ENCODE measurements at places on chromosomes 3 and 15.

DNA sequence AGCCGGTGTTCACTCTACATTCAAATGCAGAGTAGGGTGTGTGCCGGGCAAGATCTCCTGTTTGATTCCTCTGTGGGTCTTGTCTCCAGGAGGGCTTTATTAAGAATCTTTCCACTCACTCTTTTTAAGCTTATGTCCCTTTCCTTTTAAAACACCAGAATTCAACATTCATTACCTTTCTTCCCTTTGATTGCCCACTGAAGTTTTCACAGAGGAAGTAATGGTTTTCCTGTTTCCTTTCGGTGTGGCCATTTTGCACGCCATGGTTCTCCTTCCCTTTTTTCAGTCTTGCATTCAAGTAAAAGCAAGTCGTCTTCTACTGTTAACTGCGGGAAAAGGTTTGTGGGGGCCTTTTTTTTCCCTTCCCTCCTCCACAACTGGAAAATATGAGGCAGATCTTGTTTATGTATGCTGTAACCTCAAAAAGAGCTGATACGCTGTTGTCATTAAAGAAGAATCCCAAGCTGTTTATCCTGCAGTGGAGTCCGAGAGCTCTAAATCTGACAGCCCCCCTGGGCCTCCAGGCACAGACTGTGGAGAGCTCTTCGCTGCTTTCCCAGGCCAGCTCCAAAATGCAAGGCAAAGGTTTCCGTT, 40.5 kb downstream of the FILIP1L start:
- DNase-seq: no peak

- no peak for DNase-seq
Measured at GRCh38 chr3:138800248-138800647, 34.5 kb downstream of the PIK3CB start.

GRCh38 chr3:142940472-142940871, 23.0 kb downstream of the PAQR9 start:
- DNase-seq: no peak

- no peak for DNase-seq
Measured at GRCh38 chr3:31531452-31531991, 1.2 kb upstream of the STT3B start.

DNA sequence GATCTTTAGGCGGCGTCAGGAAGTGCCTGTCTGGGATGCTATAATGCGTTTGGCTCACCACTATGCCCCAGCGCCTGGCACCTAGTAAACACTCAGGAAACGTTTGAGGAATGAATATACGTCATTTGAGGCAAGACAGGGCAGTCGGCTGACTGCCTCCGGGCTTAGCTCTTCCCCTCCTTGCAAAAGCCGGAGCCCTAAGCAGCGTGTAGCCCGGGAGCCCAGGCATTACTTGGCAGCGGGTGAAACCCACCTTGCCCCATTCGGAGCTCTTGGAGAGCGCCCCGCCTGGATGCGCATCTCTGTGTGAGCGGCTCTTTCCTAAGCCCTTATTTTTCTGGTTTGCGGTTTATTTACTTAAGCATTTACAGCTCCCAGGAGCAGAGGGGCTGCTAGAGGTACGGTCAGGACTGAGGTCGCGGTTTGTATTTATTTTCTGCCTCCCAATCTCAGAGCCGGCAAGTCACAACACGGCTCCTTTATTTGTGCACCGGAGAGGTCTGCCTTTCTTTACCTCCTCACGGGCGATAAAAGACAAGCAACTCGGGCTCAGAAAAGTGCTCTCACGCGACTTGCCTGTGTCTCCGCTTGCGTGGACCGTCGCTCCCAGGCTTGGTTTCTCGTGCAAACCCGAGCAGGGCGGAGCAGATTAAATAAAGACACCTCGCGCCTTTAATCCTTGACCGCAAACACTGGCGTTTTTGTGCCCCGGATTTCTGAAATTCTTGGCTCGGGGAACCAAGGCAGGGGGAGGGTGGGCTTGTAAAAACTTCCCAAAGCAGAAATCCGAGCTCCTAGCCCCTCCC, 737 bp upstream of the ITPR1 start:
- no peak for DNase-seq

DNA sequence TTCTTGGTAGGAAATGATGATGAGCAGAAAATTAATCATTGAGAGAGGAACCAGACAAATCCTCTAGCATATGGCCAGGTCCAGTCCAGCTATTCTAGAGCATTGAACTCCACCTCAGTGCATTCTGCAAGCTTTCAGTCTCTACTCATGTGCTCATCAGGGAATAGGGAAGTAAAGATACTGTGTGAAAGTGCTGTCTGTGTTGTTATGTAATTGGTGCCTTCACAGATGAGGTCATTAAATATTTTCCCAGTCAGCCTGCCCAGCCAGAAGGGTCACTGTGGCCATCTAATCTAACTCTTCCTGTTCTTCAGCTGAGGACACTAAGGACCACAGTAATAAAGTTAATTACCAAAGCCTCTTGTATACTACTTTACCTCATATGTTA, 28.2 kb downstream of the C3orf62 start:
- no peak for DNase-seq

DNA sequence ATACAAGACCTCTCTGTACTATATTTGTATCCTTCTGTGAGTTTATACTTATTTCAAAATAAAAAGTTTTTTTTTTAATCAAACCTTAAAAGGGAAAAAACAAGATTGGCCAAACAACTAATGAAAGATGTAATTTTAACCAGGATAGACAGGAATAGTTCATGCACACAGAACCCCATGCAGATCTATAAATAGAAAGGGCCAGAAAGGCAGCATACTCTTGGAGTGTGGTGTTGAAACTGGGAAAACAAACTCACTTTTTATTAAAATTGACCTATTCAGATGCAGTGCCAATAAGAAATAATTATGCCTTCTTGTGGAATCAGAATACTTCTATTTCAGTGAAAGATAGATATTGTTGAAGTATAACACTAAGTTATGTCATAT, 204.6 kb downstream of the PLCL2 start:
- no peak for DNase-seq

DNA sequence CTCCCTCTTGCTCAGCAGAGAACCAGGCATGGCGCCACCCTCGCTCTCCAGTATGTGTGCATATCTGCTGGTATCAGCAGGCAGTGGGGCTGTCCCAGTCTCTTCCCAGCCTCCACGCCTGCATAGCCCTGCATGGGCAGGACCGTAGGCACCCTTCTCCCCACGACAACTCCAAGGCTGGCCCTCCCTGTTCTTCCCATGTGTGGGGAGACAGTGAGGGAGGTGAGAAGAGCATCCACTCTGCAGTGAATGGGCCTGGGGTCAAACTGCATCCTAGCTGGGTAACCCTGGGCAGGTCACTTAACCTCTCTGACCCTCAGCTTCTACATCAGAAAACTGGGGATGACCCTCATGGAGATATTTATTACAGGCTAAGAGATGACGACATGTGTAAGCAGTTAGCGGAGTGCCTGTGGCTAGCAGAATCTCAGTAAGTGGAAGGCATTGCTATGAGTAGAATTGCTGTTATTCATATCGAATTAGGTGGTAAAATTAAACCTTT, 13.3 kb upstream of the SSUH2 start:
- no peak for DNase-seq

GRCh38 chr3:39216176-39216790, 23.9 kb upstream of the XIRP1 start:
- DNase-seq: no peak

DNA sequence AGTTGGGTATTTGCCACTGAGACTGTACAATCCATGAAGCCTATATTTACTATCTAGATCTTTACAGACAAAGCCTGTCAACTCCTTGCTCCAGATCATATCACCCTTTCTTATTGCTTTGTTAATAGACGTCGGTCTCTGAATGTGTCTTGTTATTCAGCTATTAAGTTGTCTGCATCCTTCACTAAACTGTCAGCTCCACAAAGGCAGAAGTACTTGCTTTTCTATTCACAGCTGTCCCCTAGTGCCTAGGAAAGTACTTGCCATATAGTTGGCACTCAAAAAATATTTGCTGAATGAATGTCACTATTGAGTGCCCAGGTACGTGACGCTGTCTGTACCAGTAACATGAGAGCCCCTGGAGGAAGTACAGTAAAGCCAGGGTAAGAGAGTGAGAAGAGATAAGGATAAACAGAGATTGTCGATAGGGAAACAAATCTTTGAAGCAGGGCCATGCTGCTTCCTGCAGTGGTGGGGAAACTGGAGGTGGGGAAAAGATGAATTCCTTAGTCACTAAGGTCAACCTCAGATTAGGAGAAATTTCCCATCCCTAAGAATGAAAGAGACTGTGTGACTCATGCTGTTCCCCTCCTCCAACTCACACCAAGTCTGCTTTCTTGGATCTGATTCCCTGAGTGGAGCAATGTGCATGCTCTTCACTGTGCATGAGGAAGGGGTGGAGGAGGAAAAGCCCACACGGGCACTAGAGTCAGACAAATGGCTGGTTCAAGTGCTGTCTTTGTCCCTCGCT, 36.3 kb downstream of the PRICKLE2 start:
- DNase-seq: no peak

- no peak for DNase-seq
Measured at GRCh38 chr3:64449026-64449425, 223.8 kb upstream of the PRICKLE2 start.

DNA sequence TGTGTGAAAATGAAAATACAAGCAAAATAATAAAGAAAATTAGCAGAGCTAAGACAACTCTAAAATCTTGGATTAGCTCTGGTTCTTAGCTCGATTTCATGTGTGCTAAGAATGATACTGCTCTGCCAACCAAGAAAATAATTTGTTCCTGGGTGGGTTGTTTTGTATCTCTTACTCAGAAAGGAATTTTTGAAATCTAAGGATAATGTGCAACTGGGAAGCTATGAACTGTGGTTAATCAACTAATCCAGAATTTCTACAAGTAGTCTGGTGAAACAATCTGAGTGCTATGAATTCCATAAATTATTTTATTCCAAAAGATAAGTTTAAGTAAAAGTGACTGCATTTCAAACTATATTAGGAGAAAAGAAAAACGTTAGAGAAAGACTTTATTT, 92.0 kb downstream of the TFDP2 start:
- no peak for DNase-seq

DNA sequence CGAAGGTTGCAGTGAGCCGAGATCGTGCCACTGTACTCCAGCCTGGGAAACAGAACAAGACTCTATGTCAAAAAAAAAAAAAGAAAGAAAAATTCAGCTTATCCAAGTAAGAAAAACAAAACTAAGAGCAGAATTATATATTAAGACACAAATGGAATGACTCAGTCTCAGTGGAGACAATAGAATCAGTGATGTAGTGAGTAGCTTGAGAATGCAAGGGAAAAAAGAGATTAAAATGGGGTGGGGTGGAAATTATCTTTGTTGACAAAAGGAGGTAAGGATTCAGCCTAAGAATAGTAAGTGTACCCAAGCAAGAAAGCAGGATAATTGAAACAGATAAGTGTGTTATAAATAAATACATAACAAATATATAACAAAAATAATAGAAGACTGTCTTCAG, 70.7 kb downstream of the BLM start:
- no peak for DNase-seq

- no peak for DNase-seq
Measured at GRCh38 chr3:179948740-179949139, 88.0 kb downstream of the PEX5L start.

DNA sequence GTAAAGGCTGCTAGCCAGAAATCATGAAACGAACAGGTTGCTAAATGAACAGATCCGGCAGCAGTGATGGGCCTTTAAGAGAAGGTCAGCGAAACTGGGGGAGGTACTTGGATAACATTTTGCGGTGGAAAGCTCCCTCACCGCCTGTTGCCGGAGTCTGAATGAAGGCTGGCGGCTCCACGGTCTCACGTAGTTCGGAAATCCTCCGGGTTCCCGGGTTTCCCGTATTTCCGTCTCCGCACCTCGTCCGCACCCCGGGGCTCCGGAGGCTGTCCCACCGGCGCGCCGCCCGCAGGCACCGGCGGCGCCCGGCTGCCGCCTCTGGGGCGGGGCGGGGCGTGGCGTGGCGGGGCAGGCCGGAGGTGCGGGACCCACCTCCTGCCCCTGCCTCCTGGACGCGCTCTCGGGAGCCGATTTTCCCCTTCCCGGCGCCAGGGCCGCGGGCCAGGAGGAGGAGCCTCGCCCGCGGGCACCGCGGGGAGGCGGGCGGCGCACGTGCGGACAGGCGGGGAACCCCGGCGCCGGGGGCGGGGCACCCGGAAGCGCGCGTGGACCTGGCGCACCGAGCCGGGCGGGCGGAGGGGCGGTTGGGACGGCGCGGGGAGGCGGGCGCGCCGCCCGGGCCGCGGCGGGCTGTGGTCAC, at the start of gene ZDHHC23:
ZDHHC23 (plus strand) TSS at position 642 of the 643 bp plus-strand sequence. CDS start 790 bp downstream, outside the sequence.
- peak; percentile 46 for DNase-seq

DNA sequence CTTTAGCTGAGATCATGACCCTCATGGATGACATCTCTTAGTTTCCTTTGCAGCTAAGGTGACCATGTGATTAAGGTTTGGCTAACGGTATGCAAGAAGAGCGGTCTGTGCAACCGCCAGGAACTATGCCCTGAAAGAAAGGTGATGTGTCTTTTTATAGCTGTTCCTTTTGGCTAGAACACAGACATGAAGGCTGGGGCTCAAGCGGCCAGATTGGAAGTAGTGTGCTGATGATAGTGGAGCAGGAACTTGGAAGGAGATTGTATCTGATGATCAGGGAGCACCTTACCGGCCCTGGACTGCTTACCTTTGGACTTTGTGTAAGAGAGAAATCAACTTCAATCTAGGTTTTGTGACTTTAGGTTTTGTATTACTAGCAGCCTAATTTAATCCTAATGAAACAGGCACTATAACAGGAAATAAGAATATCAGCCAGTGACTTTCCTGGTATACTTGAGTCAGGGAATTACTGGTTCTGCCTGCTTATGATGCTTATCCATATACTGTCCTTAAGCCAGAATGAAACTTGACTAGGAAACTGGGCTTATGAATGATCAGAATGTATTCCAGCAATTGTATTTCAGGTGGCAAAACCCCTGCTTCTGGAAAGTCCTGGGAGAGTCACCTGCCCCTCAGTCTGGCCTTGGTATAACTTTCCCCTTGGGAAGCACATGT, 164.3 kb upstream of the LRIG1 start:
- no peak for DNase-seq

DNA sequence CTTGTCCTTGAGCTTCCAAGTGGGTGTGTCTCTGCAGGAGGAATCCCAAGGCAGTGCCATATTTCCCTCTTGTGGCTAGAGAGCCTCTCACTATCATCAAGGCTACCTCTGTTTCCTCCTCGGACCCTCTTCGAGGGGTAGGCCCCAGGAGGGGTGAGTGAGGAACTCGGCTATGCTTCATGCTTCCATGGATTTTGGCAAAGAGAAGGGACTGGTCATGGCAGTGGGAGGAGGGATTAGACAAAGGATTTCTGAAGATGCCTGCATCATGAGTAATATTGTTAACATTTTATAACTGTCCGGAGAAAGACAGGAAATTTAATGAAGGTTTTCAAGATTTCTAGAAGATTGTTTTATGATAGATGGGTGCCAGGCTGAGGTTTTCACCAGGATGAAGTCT, 241.5 kb downstream of the CLSTN2 start:
- DNase-seq: no peak

DNA sequence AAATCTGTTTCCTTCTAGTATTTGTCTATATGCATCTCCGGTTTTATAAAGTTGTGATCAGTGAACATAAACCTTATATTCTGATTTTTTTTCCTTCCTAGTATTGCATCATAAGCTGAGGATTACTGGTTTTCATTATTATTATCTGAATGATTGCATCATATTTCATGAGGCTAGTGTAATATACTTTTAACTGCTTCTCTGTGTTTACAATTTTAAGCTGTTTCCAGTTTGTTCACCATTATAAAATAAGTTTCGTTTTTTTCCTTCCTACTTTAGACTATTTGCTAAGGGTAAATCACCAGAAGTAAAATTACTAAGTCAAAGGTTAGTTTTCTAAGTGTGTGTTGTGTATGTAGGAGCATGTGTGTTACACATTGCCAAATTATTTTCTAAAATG, 20.2 kb downstream of the SEMA6D start:
- no peak for DNase-seq

- no peak for DNase-seq
Measured at GRCh38 chr15:45645026-45645980, 10.5 kb downstream of the SQOR start.

GRCh38 chr3:61360297-61360965, 109.2 kb upstream of the FHIT start:
- no peak for DNase-seq

Data from activated CD4-positive, alpha-beta T cell treated with anti-CD3 and anti-CD28 coated beads for 24 hours (primary cell).